ENCODE measurements at places on chromosomes 7 and 10.

DNA sequence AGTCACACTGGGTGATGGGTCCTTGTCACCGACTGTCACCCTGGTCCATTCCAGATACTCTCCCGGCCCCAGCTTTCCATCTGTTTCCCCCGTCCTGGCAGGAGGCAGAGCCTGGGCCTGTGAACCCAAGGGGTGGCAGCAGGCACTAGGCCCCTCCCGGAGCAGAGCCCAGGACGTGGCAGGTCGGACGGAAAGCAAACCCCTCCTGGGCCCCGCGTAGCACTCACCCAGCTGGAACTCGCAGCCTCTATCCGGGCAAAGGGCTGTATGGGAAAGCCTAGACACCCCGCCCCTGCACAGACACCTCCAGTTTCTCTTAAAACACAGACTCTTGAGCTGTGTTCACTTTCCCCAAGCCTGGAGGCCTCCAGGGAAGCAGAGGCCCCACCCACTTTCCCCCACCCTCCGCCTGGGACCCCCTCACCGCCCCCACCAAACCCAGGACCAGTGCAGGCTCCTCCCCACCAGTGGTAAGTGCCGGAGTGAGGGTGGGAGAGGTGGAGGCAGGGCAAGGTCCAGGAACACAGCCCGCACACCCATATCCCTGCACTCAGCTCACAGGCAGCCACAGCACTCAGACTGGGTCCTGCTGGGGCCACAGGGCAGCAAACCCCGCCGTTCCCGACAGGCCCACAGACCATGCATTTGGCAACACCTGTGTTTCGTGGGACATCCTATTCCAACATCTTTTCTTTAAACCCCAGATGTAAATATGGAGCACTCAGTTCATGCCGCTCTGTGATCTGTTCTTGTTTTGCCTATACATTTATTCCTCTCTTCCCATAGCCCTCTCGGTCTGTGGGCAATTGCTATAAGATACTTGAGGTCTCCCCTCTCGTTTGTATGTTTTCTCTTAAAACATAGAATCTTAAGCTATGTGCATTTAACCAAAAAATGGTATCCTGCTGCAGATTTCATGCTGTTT lies 98.2 kb upstream of the PDGFA start:
- DNase-seq, result no peak

DNA sequence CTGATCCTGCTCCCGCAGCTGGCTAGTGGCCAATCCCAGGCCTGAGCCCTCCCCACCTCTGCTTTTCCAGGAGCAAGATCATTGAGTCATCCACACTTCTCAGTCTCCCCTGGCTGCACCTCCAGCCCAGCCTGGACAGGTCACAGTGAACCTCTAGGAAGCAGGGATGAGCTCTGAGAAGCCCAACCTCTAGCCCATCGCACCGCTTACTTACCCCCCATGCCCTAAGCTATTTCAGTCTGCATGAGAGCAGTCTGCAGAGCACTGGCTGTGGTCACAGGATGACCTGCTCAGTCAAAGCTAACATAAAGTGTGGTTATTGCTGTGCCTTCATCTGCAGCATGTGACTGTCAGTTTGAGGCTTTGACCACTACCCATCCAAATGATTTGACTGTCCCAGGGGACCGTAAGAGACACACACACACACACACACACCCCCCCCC lies 129.2 kb downstream of the SORBS1 start:
- DNase-seq, result no peak

GRCh38 chr7:79936281-79936983 lies 198.2 kb upstream of the GNAI1 start:
- no peak for DNase-seq

DNA sequence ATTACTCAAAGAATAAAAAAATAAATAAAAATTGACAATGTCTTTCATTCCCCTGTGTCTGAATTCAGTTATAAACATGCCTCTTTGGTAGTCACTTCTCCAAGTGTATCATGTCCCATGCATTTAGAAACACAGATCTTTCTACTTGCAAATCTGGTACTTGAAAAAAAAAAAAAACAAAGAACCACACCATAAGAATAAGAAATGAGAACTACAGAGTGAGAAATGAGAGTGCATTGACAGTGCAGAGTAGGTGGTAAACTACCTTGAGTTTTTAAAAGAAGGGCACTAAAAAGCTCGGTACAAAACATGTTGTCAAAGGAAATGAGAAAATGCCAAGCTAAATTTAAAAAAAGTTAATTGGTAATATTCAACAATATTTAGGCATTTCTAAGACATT lies 123.0 kb downstream of the GPR85 start:
- no peak for DNase-seq

GRCh38 chr10:96338279-96338925 lies 20.4 kb downstream of the OPALIN start:
- no peak for DNase-seq

- no peak for DNase-seq
These were observed 70.3 kb downstream of the UNCX start for GRCh38 chr7:1302936-1303335.

GRCh38 chr7:29885626-29886025 lies 79.3 kb downstream of the WIPF3 start:
- no peak for DNase-seq

DNA sequence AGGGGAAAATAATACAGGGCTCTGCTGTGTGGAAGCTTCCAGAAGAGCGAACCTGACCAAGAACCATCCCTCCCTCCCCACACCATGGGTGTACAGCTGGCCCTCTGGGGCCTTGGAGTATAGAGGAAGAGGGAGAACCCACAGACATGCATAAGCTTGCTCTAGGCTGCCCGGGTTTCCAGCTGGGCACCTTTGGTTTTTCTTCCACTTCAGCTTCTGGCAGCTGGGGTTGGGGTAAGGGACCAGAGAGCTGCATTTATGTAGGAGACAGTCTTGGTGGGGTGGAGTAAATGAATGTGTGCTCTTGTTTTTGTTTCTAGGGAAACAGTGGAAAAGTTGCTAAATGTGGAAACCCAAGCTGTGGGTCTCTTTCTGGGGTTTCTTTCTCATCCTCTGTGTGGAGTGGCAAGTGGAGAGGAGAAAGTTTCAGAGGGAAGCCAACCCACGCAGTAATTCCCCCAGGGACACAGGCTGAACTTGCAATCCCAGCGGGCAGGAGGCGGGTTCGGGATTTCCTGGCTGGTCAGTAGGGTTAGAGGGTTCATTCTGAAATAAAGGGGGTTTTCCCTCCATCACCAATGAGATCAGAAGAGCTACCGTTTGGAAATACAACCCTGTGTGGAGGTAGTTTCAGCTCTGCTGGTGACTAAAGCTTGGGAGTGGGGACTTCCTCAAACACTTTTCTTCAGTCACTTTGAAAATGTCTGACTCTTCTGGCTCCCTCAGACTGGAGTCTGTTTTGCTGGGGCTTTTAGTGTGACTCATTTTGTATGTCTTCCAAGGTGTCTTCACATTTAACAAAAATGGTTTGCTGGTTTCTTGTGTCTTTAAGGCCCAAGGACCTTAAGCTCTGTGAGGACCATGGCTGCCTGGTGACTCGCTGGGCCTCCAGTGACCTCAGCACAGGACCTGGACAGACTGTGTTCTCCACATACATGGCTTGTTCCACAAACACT lies 22.2 kb upstream of the SRGN start:
- no peak for DNase-seq

DNA sequence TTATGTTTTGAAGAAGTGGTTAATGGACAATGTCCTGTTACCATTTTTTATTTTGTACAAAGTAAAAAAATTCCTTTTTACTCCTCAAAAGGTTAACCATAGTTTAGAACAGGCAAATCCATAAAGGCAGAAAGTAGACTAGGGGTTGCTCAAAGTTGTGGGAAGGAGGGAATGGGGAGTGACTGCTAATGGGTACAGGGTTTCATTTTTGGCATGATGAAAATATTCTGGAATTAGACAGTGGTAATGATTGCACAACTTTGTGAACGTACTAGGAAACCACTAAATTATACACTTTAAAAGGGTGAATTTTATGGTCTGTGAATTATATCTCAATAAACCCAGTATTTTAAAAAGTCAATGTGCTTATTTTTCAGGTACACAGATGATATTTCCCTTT lies 35.4 kb upstream of the CDK14 start:
- no peak for DNase-seq

DNA sequence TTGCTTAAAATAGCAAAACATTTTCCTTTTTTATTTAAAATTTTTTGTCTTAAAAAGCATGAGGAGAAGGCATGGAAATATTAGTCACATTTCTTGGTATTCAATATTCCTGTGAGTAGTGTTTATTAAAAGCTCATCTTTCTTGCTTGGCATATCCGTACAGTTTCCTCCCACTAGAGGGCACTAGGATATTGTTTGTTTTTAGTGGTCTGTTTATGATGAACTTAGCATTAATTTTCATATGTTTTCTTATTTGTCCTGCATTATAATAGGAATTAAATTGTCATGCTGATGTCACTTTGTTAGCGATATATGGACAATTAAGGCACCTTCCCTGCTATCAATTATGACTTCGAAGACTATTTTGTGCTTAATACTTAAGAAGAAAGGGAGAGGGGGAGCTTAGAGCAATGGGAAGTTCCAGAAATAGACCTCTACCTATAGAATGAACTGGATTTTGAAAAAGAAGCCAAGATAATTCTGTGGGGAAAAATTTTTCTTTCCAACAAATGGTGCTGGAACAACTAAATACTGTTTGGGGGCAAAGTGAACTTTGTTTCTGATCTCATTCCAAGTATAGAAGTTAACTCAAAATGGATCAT lies 91.0 kb upstream of the STRIP2 start:
- peak; percentile 21 for DNase-seq

- no peak for DNase-seq
These were observed 12.5 kb downstream of the PROSER2 start for GRCh38 chr10:11835704-11836103.

DNA sequence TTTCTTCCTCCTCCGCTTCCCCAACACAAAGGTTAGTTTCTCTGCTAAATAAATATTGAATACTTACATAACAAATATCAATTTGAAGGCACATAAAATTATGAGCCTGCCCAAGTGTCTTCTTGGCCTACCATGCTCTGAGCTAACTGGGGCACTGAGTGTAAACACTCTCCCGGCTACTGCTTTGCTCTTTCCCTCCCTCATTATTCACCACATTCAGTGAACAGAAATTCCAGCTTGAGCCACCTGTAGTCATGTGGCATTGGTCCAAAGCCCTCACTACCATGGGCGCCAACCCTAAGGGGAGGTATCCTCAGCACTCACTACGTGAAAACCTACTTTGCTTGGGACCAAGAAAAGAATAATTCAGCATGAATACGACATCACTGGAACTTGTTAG lies 409.0 kb downstream of the KCNMA1 start:
- no peak for DNase-seq

DNA sequence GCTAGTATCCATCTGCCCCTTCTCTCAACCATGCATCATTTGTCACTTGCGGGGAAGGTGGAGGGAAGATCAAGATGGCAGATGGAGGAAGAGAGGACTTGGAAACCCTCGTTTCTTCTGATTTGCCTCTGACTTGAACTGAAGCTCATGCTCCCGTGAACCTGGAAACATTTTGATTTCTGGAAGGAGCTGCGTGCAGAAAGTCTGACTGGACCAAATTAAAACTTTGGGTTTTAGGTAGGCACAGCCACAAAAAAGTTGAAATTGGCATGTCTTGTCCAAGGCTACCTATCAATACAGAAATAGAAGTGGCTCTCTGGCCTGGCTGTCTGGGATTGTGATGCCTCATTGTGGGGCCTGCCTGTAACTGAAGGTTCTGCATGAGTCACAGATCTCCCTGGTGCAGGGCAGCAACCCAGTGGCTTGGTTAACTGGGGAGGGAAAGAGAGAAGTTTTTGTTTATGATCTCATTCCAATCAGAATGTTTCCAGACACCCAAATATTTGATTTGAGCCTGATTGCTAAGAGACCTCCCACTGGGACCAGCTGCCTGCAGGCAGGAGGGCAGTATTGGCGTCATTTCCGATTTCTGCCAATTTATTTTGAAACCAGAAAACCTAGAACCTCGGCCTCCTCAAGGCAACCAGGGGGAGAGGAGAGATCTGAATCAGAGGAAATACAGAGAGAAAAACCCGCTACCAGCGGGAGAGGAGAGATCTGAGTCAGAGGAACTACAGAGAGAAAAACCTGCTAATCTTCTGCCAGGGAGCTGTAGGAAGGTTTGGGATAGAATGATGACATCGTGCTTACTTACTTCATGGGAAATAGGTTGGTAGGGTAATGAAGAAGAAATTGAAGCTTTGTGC lies 363.6 kb downstream of the ANKRD30A start:
- DNase-seq, result no peak

DNA sequence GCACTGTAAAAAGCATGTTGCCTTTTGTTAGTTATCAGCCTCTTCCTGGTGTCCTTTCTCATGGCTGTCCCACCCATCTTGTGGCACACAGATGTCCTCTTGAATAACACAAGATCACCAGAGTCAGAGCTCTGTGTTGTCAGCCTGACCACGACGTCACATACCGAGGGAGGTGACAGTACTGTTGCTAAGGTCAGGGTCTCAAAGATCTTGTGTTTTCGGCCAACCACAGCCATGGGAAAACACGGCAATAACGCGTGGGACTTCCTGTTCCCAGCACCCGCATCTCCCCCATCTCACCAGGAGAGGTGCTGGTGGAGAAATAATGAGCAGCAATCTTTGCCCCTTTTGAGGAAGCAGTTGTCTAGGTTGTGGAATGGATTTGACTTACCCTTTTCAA lies 40.4 kb downstream of the NPVF start:
- DNase-seq, result no peak

GRCh38 chr7:24946467-24946866 lies 33.5 kb downstream of the OSBPL3 start:
- no peak for DNase-seq

- DNase-seq, result no peak
These were observed 59.8 kb downstream of the COA1 start for GRCh38 chr7:43669286-43670081.

DNA sequence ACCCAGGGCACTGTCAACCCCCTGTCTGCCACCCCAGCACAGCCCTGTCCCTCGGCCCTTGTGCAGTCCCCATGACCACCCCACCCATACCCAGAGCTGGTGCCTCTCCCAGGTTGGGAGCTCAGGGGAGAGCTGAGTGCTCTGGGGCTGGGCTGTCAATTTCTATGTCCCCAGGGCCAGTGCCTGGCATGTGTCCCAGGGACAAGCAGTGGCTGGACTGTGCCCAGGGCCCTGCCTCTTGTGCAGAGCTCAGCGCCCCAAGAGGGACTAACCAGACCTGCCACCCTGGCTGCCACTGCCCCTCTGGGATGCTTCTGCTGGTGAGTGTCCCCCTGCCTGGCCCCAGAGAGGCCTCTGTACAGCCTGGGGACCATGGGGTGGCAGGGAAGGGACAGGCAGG lies 29.0 kb upstream of the ZNF862 start:
- no peak for DNase-seq

- DNase-seq, result no peak
These were observed 15.8 kb upstream of the ZNRF2 start for GRCh38 chr7:30268586-30268985.

- no peak for DNase-seq
These were observed 152.5 kb upstream of the TNS3 start for GRCh38 chr7:47734287-47734948.
